C1 segment of cervical spinal cord (tissue), 14 donors: ENCODE measurements at places on chromosomes 7 and 10.

DNA sequence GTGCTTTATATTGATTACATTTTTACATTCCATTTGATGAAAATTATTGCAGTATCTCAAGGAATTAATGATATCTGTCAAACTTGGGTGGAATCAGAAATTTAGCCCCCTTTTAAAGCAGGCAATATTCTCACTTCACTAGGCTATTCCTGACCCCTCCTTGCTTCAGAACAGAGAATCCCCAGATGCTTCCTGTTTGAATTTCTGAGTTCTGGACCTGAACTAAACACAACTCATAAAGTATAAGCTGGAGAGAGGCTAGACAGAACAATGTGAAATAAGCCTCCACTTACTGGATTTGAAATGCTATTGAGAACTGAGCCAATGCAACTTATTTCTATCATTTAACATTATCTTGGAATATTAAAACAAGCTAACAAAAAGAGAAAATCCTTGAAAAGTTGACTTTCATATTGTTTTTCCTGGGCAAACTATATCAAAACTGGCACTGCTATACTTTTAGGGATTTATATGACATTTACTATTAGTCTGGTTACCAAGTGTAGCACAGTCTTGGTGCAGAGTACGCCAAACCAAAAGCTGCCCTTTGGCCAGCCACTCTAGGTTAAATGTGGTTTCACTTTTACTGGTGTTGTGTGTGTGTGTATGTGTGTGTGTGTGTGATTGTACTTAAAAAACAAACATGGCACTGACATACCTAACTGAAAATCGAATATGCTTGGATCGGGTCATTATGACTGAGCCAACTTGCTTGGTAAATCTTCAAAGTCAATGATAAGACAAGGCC lies 19.0 kb upstream of the AGMO start:
- no peak for DNase-seq

DNA sequence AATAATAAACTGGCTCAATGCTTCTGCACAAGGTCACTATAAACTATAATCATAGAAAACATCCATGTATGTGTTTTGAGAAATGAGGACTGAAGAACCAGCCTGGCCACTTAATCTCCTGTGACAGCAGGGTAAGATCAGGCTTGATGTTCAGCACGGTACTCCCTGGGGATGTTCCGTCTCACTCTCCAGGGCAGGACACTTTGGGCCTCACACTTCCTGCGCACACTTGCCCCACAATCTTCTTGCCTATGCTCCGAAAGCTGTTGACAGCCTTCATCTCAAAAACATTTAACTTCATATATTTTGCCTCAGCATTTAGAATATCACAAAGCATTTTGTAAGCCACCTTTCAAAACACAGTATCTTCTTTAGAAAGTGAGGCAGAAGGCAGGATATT lies 92.7 kb downstream of the PARD3 start:
- DNase-seq, result no peak

DNA sequence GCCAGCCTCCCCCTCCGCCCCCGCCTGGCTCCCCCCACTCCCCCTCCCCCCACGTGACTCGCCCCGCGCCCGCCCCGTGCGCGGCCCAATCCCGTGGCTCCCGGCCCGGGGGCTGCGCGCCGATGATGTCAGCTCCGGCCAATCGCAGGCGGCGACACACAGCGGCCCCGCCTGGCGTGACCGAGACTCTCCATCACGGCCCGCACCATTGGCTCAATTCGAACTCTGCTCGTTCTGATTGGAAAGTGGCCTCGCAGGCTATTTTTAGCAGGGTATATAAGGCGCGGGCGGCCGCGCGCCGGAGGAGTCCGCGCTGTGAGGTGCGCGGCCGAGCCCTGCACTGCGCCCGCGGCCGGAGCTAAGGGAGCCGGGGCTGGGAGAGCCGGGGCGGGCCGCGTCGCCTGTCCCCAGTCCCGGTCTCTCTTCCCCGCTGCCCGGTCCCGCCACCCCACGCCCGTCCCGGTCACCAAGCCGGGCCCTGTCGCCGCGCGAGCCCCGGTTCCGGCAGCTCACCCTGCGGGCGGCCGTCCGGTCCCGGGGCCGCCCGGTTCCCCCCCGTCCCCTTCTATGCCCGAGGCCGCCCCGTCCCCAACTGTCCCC lies 342 bp upstream of the KLF6 start:
- peak; percentile 96 for DNase-seq

DNA sequence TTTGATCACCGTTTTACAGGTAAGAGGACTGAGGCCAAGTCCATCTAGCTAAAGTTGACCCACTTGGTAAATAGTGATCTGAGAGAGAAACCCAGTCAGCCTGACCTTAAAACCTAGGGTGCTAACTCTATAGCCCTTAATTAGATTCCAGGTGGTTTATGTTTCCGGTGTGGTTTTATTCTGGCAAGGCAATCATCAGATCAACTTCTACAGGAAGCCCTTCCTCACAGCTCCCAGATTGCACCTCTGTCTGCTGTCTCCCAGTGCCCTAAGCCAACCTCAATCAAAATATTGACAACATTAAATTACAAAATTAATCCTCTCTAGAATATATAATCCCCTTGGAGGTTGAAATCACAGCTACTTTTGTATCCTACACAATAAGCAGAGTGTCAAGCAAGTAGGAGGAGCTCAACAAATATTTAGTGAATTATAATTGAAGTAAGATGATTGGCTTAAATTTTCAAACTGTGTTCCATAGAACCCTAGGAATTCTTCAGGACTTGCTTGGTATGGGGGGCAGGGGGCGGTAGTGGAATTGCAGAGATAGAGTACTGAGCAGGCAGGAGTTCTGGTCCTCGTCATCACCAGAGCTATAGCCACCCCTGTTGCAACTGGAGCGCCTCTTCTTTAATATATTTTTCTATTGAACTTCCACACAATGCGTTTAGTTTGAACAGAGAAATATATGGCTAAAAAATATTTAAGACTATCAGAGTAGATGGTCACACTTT lies 692.8 kb upstream of the LRRN3 start:
- DNase-seq, result no peak

- no peak for DNase-seq
These were observed 16.0 kb upstream of the DNTT start for GRCh38 chr10:96288151-96288621.

DNA sequence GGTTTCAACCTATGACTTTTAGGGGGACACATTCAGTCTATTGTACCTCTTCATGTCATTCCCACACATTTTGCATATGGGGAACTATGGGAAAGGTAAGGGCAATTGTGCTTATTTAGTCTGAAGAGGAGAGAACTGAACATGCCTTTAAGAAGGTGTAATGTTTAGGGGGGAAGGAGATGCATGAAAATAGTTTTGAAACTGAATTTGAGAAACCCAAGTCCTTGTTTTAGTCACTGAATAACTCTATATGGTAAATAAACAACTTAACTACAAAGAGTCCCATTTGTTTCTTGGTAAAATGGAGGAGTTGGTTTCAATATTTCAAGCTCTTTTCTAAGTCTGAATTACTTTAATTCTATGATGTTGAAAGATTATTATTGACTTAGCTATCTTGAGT lies 166.1 kb downstream of the DNAJB9 start:
- DNase-seq, result no peak

DNA sequence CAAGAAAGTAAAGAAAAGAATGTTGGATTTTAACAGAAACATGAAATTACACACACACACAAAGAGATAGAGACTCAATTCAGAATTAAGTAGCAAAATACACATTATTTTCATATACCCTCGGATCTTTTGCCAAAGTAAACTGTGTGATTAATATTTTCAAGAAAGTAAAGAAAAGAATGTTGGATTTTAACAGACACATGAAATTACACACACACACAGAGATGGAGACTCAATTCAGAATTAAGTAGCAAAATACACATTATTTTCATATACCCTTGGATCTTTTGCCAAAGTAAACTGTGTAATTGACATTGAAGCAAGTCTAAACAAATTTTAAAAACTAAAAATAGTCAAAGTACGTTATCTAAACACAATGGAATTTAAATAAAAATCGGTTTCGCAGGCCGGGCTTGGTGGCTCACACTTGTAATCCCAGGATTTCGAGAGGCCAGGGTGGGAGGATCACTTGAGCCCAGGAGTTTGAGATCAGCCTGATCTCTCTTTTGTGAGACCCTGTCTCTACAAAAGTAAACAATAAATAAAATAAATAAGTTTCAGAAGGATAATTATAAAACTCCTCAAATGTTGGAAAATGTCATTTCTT lies 337.3 kb upstream of the MAGI2 start:
- DNase-seq, result no peak

DNA sequence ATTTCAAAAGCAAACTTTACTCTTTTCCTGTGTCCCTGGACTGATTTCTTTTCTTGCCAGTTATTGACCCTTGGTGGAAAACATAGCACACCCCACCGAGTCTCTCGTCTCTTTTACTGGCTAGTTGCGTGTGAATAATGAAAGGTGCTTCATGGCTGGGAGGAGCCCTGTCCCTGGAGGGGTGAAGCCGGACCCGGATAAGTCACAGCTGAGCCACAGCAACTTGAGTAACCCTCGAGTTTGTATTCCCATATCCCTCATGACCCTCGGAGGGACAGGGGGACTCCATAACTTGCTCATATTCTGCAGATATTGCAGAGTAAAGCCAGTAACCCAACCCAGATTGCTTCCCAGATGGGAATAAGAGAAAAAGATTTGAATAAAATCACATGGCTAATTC lies 147.5 kb upstream of the FRMD4A start:
- no peak for DNase-seq

GRCh38 chr7:25988640-25989039 lies 163.4 kb upstream of the NFE2L3 start:
- DNase-seq, result no peak

GRCh38 chr7:55570939-55571338 lies 1.4 kb downstream of the VOPP1 start:
- DNase-seq, result no peak

DNA sequence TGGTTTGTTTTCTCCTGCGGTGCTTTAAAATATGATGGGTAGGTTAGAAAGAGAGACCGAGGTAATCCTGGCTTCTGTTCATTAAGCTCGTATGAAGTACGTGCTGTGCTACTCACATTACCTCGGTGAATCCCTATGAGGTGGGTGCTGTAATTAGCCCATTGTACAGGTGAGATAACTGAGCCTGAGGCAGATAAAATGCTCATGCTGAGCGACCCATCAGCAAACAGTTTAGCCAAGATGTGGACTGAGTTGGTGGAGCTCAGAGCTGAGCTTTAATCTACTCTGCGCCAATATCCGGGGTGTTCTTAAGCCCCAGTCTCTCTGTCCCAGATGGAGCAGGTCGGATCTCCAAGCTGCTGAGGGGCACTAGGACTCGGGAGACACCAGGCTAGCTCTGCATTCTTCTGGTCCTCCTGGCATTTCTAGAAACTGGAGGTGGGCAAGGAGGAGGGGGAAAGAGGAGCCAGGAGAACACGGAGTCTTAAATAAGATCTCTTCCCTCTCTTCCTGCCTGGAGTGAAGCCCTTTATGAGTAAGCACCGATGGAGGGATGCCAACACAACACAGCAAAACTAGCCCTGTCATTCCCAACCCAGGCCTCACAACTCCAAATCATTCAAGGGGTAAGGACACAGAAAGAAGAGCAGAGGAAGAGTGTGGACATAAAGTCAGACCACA lies 458.5 kb downstream of the KCNMA1 start:
- DNase-seq, result no peak

DNA sequence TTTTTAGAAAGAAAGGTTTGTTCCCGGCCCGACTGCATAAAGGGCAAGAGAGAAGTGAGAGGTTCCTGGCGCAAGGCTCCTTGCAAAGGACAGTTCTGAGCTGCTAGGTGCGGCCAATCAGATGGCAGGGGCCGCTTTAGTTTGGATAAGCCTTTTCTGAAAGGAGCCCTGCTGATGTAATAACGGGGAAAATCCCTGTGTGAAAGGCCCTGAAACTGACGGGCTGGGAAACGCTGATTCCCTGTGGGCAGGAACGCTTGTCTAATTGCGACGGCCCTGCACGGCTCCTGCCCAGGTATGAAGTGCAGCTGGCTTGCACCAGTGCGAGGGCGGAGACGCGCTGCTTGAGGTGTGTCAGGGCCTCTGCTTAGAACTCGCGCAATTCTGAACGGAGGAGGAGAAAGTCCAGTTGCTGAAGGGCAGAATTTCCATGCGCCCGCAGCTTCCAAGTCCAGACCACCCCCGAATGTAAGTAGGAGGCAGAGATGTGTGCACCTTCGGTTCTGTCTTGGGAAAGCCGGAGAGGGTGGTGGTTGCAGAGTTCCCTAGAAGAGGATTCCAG lies 30.5 kb downstream of the TACC2 start:
- no peak for DNase-seq

GRCh38 chr7:142587578-142588191 lies 161.6 kb upstream of the PRSS1 start:
- no peak for DNase-seq

DNA sequence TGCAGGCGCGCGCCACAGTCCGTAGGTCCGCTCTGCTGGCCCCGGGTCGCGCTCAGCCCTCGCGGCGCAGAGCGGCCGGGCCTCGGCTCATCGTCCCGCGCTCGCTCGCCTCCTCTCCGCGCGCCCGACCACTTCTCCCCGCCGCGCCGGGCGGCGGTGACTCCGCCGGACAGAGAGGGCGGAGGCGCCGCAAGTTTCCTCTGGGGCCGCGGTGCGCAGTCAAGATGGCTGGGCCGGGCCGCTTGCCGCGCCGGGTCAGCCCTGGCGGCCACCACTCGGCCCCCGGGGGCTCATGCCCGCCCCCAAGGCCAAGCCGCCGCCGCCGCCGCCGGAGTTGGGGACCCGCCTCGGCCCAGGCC lies 441 bp downstream of the FZD8 start:
- DNase-seq, result peak; percentile 32

- no peak for DNase-seq
These were observed 79.0 kb downstream of the EXOC4 start for GRCh38 chr7:133331861-133332260.

DNA sequence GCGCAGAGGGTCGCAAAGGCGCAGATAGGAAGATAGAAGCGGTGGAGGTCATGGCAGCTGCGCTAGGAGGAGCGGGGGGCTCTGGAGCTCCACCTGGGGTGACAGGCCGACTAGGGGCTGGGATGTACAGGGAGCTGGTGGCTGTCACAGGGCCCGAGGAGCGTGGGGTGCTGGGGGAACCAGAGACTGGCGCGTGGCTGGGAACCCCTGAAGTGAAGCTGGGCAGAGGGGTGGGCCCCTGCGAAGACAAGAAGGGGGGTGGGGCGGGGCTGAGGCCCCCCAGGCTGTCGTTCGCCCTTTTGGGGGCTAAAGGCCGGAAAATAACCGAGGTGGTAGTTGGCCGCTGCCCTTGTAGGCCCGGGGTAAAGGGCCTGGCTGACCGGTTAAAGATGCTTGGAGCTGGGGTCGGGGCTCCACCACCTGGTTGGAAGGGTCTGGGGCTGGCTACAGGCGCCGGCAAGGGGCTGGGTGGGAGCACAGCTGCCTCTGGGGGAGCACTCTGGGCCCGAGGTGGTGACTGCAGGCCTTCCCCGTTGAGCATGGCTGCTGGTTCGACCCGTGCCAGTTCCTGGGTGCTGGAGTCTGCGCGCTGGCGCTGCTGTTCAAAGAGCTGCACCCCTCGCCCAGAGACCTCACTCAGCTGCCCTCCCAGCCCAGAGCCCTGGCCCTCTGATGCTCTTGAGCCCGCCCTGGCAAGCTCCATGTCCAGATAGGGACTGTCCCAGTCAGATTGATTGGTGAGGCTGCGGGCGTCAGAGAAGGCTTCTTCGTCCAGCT lies 6.8 kb upstream of the MYOZ1 start:
- DNase-seq, result no peak

GRCh38 chr7:26789481-26790184 lies 74.8 kb downstream of the SKAP2 start:
- no peak for DNase-seq
